ENCODE measurements at places on chromosomes 1 and 21.

DNA sequence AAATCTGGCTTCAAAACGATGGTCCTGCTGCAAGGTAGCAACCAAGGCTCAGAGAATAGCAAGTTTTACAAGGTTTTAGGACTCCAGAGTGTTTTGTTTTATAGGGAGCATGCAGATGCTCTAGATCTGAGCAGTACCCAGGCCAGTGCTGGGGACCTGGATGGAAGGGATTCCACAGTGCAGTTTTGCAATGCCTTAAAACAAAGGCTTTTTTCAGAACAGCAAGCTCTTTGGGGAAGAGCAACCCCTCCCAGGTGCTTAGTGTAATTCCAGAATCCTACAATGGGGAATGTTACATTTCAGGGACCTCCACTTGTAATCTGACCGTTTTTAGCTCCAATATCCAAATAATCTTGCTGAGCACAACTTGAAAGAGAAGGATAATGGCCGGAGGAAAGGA, 6.7 kb downstream of the ROR1 start:
- no peak for DNase-seq

DNA sequence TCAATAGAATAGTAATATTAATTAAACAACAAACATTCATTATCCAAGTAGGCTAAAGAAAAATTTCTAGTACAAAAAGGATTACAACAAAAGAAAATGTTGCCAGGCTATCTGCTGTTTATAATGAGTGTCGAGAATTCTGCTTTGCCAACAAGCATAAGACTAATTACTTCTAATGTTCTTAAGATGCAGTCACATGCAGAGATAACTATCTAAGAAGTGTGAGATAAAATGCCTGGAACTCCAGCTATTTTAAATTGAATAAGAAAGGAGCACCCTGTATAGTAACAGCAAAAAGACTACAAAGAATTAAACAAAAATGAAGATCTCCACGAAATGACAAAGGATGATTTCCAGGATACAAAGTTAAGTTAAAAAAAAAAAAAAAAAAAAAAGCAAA, 59.9 kb downstream of the APP start:
- DNase-seq, result no peak

DNA sequence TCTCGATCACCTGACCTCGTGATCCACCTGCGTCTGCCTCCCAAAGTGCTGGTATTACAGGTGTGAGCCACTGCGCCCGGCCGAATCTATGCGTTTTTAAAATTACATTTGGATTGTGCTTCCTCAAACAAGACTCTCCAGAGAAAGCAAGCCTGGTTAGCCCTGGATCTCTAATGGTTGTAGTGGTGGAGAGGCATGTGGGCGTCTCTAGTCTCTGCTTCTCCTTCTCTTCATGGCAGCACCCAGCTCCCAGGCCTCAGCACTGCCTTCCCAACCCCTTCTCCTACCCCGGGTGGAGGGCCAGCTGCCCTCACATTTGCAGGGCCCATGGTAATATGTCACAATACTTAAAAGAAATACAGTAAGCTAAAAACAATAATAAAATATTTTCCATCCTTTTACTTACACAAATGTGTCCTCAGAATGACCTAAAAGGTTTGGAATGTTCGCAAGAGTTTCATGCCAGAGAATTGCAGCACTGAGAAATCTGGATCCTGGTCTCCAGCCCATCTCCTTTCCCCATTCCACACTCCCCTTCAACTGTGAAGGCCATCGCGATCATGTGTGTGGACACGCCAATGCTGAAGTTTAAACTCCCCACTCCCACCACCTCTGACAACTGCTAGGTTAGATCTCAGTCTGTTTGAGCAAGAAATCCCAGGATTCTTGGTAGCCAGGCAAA, 7.0 kb downstream of the OR14I1 start:
- DNase-seq, result no peak

- DNase-seq, result peak; percentile 82
Measured at GRCh38 chr1:31505911-31506497, 70.3 kb upstream of the TINAGL1 start.

- DNase-seq, result no peak
Measured at GRCh38 chr1:53769780-53770179, 30.8 kb upstream of the GLIS1 start.

- DNase-seq, result no peak
Measured at GRCh38 chr1:29240986-29241385, 4.7 kb downstream of the PTPRU start.

DNA sequence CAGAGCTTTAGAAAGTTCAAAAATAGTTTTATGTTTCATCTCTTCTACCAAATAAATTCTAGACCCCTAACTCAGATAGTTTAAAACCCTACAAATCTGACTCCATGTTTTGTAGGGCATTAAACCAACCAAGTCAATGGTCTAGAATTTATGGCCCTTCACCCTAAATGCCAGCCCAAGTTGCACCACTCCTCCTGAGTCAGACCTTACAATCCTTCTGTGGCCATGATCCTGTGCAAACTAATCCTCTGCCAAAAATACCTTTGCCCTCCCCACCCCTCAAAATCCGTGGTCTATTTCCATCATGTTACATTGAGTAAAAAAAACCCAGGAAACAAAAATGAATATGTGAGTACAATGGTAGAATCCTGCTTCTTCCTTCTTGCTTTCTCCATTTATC, 179.3 kb downstream of the NR5A2 start:
- DNase-seq, result no peak

GRCh38 chr21:42757826-42758655, 104.6 kb downstream of the PDE9A start:
- DNase-seq, result no peak

DNA sequence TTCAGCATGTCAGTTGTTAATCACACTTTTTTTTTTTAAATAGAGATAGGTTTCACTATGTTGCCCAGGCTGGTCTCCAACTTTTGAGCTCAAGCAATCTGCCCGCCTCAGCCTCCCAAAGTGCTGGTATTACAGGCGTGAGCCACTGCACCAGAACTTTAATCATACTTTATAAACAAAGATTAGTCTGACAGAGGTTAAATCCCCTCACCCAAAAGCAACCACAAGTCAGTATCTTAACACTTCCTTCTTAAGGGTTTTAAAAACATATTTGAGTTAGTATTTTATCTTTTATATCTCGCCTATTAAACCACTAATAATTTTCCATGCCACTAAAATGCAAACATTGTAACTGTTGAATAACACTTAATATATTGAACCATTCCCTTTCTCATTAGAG, 70.2 kb downstream of the COP1 start:
- no peak for DNase-seq

DNA sequence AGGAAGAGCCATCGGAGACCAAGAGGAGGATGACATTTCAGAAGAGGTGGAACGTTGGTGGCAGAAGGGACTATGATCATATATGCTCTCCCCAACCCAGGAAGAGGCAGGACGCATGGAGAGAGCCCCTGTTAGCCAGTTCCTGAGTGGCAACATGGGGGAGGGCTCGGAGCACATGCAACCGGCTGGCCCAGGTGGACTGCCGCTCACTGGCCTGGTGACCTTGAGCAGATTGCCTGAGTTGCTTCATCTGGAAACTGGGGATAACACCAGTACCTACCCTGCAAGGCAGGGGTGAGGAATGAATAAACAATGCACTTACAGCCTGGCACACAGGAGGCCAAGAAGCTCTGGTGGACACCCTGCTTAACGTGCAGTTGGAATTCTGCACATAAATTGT, 29.0 kb downstream of the SYT6 start:
- no peak for DNase-seq

DNA sequence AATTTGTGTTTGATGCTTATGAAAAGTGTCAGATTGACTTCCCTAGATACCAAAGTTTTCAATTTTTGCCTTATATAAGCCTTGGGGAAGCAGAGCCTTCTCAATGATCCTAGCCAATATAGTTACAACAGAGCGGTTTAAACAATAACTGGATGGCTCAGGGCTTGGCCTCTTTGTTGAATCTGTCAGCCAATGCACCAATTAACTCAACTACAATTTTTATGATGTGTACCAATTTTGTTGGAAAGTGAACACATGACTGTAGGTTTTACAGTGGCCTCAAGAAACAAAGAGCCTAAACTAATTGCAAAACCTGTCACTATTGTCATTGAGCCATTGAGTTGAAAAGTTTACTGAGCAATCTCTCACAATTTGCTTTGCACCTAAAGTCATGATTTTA, 71.6 kb upstream of the RGS18 start:
- no peak for DNase-seq

DNA sequence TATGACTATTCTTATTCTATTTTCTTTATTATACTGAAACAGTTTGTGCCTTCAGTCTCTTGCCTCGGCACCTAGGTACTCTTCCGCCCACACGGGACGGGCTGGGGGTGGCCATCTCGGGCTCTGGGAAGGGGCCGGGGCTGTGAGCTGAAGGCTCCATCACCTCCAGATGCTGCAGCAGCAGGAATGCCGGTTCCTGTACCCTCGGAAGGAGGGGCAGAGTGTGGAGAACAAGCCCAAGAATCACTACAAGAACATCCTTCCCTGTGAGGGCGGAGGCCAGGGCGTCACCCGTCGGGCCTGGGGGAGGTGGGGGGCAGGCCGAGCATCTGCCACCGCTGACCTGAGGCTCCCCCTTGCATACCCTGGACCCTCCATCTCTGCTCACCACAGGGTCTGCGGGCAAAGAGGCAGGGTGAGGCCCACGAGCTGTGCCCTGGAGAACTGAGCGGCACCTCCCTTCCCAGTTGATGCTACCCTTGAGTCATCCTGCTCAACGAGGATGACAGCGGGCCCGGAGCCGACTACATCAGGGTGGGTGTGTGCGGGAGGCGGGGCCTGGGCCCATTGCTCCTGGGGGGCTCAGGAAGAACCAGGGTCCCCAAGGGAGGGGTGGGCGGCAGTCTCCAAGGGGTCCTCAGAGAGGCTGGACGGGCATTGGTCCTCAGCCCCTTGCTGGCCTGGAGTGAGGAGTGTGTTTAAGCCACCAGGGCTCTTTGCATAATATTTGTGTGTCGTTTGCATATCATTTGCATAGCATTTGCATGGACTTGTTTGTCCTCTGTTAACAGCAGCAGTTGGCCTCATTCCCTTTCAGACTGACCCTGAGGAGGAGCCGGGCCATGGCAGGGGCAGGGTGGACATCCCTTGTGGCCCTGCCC, 7.5 kb downstream of the RNF223 start:
- DNase-seq, result no peak

- DNase-seq, result no peak
Measured at GRCh38 chr1:183424691-183425090, 6.5 kb upstream of the NMNAT2 start.

GRCh38 chr1:211372463-211372862, 45.8 kb downstream of the TRAF5 start:
- no peak for DNase-seq

- no peak for DNase-seq
Measured at GRCh38 chr1:227032396-227032795, 92.3 kb downstream of the COQ8A start.

DNA sequence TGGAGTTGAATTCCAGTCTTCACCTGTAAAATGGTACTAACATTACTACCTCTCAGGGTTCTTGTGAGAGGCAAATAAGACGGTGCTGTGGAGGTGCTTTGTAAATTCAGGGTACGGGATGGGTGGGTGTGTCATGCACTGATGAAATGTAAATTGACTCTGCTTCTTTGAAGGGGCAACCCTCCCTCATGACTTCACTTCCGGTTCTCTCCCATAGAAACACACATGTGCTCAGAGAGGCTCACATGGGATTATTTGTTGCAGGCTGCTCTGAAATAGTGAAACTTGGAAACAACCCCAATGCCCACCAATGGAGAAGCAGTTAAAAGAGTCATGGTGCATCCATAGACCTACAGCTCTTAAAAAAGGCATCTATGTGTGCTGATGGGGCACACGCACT, 44.9 kb upstream of the SCMH1 start:
- DNase-seq, result no peak

GRCh38 chr1:157310401-157310800, 172.2 kb upstream of the ETV3 start:
- DNase-seq, result no peak

GRCh38 chr1:28535180-28535579, 17.7 kb upstream of the TRNAU1AP start:
- DNase-seq, result no peak

DNA sequence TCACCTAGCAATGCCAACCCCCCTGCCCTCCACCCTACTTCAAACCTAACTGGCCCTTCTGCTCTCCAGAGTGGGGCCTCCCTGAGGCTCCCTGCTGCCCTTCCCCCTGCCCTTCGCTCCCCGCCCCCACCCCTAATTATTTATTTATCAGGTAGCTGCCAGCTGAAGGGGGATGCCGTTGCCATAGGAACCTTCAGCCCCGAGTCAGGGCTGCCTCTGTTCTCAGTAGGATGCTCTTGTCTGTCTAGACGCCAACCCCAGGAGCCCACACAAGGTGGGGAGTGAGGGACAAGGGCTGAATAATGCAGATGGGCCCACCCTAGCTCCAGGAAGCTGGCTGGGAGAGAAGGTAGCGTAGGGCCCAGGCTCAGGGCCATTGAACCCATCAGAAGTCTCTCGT, 41.1 kb downstream of the NKAIN1 start:
- no peak for DNase-seq

GRCh38 chr1:81192647-81193642, 607.8 kb upstream of the ADGRL2 start:
- DNase-seq, result no peak

- no peak for DNase-seq
Measured at GRCh38 chr21:14871861-14872260, 192.9 kb downstream of the NRIP1 start.

GRCh38 chr1:101051688-101052638, 26.4 kb upstream of the DPH5 start:
- no peak for DNase-seq

Measured in H4 (cell line).